Pancreas (tissue), 10 donors: ENCODE measurements at places on chromosomes 2 and 18.

- no peak overlapping the region for H3K27ac ChIP-seq
- no peak overlapping the region for H3K4me3 ChIP-seq
- H3K36me3 ChIP-seq = no peaks in the 10 kb centered on the region
- H3K27me3 ChIP-seq = no peaks in the 10 kb centered on the region
- H3K4me1 ChIP-seq = no peaks in the 10 kb centered on the region
These were observed 79.9 kb upstream of the FAM237A start for GRCh38 chr2:206562375-206562774.

DNA sequence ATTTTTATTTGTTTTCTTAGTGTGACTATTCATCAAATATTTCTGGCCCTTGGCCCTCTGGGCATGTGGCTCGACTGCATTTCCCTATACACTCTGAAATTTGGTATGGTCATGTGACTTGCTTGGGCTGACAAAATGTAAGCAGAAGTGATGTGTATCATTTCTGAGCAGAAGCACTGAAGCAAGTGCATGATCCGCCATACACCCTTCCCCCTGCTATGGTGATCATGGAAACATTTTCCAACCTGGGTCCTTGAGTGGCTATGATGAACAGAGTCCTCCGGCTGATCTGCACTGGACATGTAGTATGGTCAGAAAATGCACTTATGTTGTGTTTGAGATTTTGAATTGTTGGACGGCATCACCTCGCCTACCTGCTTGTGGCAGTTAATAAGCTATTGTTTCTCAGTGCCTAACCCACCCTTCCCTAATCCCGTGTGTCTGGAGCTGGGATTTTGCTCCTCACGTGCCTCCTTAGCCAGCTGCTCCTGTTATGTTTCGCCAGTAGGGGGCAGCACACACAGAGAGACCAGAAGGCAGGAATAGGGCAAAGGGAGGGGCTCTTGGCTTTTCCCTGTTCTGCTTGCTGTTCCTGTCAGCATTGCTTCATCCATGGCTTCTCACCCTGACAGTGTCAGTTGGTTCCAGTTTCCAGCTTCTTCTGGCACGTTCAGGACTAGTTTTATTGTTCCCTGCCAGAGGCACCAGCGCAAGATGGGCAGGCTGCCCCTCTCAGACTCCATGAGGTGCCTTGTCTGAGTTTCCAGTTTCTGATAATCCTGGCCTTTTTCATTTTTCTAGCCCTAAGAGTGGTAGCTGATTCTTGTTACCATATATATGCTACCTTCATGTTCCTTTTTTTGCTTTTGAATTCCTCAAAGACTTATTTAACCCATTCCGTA, 207.4 kb downstream of the ARL6IP6 start:
- H3K4me1 ChIP-seq = no peaks in the 10 kb centered on the region
- no peaks in the 10 kb centered on the region for H3K36me3 ChIP-seq
- peak; percentile 28 for DNase-seq
- no peaks in the 10 kb centered on the region for H3K27me3 ChIP-seq
- no peak overlapping the region for H3K4me3 ChIP-seq

- peaks cover 7% of the 10 kb centered on the region for H3K4me1 ChIP-seq
- no peak overlapping the region for H3K4me3 ChIP-seq
- no peak for DNase-seq
- H3K27me3 ChIP-seq = no peaks in the 10 kb centered on the region
These were observed 51.5 kb downstream of the FHOD3 start for GRCh38 chr18:36348971-36349417.

DNA sequence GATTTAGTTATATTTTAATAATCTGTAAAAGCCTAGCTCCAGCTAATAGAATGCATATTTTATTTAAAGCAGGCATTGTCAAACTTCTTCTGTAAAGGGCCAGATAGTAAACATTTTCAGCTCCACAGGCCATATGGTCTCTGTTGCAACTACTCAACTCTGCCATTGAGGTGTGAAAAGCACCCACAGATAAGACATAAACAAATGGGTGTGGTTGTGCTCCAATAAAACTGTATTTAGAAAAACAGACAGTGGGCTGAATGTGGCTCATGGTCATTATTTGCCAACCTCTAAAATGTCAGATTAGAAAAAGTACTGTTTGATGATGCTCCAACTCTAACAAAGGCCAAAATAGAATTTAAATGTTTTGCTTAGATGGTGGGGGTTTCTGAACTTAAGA, 519.9 kb downstream of the RNF144A start:
- no peaks in the 10 kb centered on the region for H3K4me1 ChIP-seq
- no peak for DNase-seq
- H3K27ac ChIP-seq = no peak overlapping the region

- H3K4me1 ChIP-seq = no peaks in the 10 kb centered on the region
- H3K27ac ChIP-seq = no peak overlapping the region
- no peaks in the 10 kb centered on the region for H3K27me3 ChIP-seq
- no peak overlapping the region for H3K4me3 ChIP-seq
- no peaks in the 10 kb centered on the region for H3K36me3 ChIP-seq
These were observed 22.1 kb downstream of the CENPA start for GRCh38 chr2:26807788-26808460.

- no peak overlapping the region for H3K4me3 ChIP-seq
- H3K27ac ChIP-seq = no peak overlapping the region
- H3K27me3 ChIP-seq = no peaks in the 10 kb centered on the region
- no peaks in the 10 kb centered on the region for H3K36me3 ChIP-seq
- no peak for DNase-seq
- no peaks in the 10 kb centered on the region for H3K4me1 ChIP-seq
These were observed 38.9 kb downstream of the ID2 start for GRCh38 chr2:8720741-8721140.

DNA sequence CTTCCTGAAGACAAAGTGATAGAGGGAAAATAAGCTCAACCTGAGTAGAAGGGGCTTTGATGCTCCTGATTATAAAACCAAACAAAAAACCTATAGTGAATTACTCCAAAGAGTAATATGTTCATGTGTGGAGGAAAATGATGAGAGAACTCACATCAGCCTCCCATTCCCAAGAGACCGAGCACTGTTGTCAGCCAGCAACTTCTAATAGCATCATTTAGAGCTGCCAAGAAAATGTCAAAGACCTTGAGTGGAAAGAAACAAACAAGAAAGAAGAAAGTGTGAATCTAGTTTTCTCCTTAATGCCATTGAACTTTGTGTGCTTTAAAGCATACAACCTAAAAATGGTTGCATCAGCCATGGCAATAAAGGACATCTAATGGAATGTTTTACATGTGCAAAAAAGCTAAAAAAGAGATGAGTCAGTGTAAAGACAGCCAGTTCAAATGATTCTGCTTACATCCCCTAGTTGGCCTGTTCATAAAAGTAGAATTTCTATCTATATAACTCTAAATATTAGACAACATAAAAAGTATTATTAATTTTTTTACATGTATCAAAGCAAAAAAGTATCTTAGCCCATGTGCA, 1066.2 kb downstream of the TDRD15 start:
- H3K27ac ChIP-seq = no peak overlapping the region
- no peaks in the 10 kb centered on the region for H3K4me1 ChIP-seq
- H3K36me3 ChIP-seq = no peaks in the 10 kb centered on the region
- DNase-seq = no peak
- no peaks in the 10 kb centered on the region for H3K27me3 ChIP-seq
- H3K4me3 ChIP-seq = no peak overlapping the region

DNA sequence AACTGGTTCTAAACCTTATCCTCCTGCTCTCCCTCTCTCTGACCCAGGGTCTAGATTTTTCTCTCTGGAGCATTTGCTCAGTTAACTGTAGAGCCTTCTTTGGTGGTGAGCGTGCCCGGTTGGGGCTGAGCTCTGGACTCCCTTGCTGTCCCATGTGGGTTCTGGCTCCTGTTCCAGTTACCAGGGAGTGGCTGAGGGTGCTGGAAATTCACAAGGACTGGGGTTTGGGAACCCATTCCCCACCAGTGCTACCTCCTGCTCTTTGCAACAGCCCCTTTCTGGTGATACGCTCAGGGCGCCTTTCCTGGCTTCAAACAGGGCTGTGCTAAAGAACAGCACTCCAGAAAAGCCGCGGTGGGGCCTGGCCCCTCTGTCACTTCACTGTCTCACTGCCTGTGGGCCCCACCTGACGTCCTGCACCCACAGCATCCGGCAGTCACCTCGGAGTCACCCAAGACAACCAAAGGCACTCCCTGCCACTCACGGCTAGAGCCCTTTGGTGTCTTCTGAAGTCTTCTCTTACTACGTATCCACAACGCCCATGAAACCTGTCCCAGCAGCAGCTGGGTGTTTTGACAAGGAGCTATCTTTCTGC, 41.3 kb downstream of the CAPN13 start:
- no peaks in the 10 kb centered on the region for H3K36me3 ChIP-seq

GRCh38 chr18:69538849-69539248, 138.2 kb downstream of the DOK6 start:
- H3K4me3 ChIP-seq = no peak overlapping the region
- no peaks in the 10 kb centered on the region for H3K36me3 ChIP-seq
- no peaks in the 10 kb centered on the region for H3K27me3 ChIP-seq
- H3K4me1 ChIP-seq = no peaks in the 10 kb centered on the region

GRCh38 chr2:64686283-64686956, 32.7 kb upstream of the SERTAD2 start:
- H3K4me1 ChIP-seq = no peaks in the 10 kb centered on the region
- no peaks in the 10 kb centered on the region for H3K36me3 ChIP-seq
- no peak overlapping the region for H3K27ac ChIP-seq
- no peaks in the 10 kb centered on the region for H3K27me3 ChIP-seq
- DNase-seq = no peak

- DNase-seq = no peak
- H3K4me1 ChIP-seq = no peaks in the 10 kb centered on the region
- H3K4me3 ChIP-seq = no peak overlapping the region
- H3K27me3 ChIP-seq = no peaks in the 10 kb centered on the region
- H3K36me3 ChIP-seq = no peaks in the 10 kb centered on the region
These were observed 521.0 kb downstream of the PLCL1 start for GRCh38 chr2:198325359-198325758.

DNA sequence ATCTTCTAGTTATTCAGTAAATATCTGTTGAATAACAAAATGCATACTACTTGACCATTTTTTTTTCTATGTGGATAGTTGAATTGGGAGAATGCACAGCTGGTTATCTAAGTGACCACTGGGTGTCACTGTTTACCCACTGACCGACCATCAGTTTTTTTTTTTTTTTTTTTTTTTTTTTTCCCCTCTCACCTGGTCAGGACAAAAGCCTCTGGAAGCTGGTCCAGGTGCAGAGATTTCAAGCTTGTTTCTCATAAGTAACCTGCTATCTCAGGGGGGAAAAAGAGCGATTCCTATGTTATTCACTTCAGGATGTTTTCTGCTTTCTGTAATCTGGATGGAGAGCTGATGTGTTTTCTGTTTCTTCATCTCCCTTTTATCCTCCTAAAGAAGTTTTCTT, 256.0 kb downstream of the DCDC2C start:
- no peak overlapping the region for H3K4me3 ChIP-seq
- no peak for DNase-seq
- no peaks in the 10 kb centered on the region for H3K4me1 ChIP-seq
- no peaks in the 10 kb centered on the region for H3K27me3 ChIP-seq
- no peak overlapping the region for H3K27ac ChIP-seq

DNA sequence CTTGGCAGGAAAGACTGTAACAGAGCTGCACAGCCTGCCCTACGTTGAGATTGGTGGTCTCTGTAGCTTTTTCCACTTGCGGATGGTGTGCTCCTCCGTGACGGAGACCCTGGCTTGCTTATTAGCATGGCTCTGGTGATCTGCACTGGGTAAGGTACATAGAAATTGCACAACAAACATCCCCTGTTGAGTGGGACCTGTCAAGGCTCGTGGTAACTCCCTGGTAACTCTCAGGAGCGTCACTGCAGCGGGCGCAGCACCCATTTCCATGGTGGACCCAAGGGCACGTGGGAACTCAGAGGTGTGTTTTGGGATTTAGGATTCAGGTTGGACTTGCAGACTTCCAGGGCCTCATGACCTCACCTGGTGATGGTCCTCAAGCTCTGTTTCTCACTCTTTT, 1.1 kb downstream of the TRAF3IP1 start:
- H3K4me3 ChIP-seq = peak overlapping the region; percentile 75
- H3K27me3 ChIP-seq = no peaks in the 10 kb centered on the region
- no peaks in the 10 kb centered on the region for H3K36me3 ChIP-seq
- H3K27ac ChIP-seq = no peak overlapping the region
- DNase-seq = no peak
- H3K4me1 ChIP-seq = peaks cover 7% of the 10 kb centered on the region

DNA sequence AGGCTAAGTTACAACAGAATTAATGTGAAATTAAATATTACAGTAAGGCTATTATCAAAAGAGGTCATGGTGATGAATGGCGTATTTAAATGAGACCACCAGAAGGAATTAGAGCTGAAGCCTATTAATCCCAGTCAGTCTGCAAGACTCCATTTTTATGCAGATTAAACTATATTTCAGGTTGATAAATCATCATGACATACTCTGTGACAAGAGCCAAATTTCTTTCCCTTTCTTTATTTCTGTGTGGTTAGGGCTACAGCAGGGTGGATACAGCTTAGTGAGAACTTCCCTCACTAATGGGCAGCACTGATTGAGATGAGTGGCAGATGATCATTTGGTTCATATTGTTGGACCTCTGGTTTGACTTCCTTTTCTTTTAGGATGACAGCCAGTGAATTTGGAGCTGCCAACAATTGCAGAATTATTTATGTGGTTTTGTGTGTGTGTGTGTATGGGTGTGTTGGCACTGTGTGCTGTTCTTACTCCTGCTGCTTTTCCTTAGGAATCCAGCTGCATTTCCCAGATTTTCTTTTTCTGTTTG, 481.3 kb downstream of the PIK3C3 start:
- H3K4me3 ChIP-seq = no peak overlapping the region
- H3K36me3 ChIP-seq = no peaks in the 10 kb centered on the region
- no peak for DNase-seq
- no peak overlapping the region for H3K27ac ChIP-seq
- H3K27me3 ChIP-seq = no peaks in the 10 kb centered on the region

- H3K27me3 ChIP-seq = no peaks in the 10 kb centered on the region
- no peaks in the 10 kb centered on the region for H3K36me3 ChIP-seq
- no peak overlapping the region for H3K4me3 ChIP-seq
- no peaks in the 10 kb centered on the region for H3K4me1 ChIP-seq
- no peak for DNase-seq
- no peak overlapping the region for H3K27ac ChIP-seq
These were observed 63.4 kb downstream of the GYPC start for GRCh38 chr2:126719191-126719832.

GRCh38 chr18:7520200-7520785, 46.8 kb upstream of the PTPRM start:
- no peak overlapping the region for H3K27ac ChIP-seq
- H3K27me3 ChIP-seq = no peaks in the 10 kb centered on the region
- H3K4me3 ChIP-seq = no peak overlapping the region
- no peaks in the 10 kb centered on the region for H3K4me1 ChIP-seq
- DNase-seq = no peak

GRCh38 chr2:136389809-136390208, 271.9 kb upstream of the CXCR4 start:
- no peaks in the 10 kb centered on the region for H3K27me3 ChIP-seq
- H3K36me3 ChIP-seq = no peaks in the 10 kb centered on the region
- H3K4me1 ChIP-seq = no peaks in the 10 kb centered on the region
- DNase-seq = no peak

GRCh38 chr18:12657684-12658425, at the start of gene SPIRE1:
Gene SPIRE1 (minus strand): TSS chr18:12658107. CDS start chr18:12657866, 241 bp downstream.
- H3K27me3 ChIP-seq = no peaks in the 10 kb centered on the region
- H3K4me3 ChIP-seq = peak within 1 kb of the TSS; percentile 79
- H3K27ac ChIP-seq = peak within 1 kb of the TSS; percentile 74
- no peaks in the 10 kb centered on the region for H3K36me3 ChIP-seq
- H3K4me1 ChIP-seq = peaks cover 5% of the 10 kb centered on the region
- DNase-seq = peak; percentile 78

GRCh38 chr18:74459889-74460288, 2.8 kb upstream of the DIPK1C start:
- no peaks in the 10 kb centered on the region for H3K36me3 ChIP-seq
- no peak for DNase-seq
- H3K27me3 ChIP-seq = no peaks in the 10 kb centered on the region
